ENCODE measurements at places on chromosomes 2 and 18.

DNA sequence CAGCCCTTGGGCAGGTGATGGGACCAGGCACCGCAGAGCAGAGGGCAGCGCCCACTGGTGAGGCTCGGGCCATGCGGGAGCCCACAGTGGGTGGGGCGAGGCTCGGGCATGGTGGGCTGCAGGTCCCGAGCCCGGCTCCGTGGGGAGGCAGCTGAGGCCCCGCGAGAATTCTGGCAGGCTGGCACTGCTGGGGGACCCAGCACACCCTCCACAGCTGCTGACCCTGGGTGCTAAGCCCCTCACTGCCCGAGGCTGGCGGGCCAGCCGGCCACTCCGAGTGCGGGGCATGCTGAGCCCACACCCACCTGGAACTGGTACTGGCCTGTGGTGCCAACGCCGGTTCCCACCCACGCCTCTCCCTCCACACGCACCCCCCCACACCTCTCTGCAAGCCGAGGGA, 29.7 kb upstream of the COL3A1 start:
- no peak for DNase-seq

DNA sequence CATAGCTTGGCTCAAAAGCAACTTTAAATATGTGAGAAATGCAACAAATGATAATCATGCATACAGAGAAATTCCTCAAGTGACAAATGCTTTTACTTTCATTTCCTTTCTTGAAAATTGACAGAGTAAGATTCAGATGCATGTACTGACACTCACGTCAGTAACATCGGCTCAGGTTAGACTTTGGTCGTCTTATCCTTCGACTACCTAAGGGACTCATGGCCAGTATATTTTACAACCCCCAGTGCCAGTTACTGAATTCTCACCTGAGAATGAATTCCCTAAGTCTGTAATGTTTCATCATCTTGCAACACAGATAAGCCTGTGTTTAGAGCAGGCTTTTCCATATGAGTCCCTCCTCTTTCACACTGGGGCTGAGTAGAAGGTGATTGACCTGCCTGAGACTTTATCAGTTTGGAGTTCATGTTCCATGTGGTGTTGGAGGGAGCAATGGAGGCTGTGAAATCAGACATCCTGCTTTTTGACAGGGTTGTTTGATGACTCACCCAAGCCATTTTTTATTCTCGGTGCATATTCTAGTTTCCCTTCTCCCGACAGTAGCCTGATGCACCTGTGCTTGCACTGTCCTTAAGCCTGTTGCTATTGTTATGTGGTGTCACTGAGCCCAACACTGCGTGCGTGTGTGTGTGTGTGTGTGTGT, 30.5 kb upstream of the ATP8B1 start:
- peak; percentile 30 for DNase-seq

DNA sequence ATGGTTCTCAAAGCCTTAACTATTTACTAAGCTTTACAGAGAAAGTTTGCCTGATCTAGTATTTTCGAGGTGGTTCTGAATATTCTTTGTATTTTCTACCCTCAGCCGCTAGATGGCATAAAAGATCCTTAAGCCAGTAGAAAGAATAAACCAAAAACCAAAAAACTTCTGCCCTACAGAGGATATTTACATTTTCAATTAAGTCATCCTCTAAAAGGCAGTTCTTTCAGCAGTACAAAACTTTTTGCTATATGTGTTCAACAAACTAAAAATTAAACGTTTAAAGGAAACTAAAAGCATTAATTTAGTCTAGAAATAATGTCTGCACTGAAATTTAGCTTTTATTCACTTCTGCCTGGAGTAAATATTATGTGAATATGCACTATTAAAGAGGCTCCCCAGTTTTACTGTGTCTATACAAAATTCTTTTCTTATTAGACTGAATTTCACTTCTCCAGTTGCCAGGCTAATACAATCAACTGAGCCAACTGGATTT, 297.5 kb downstream of the PIEZO2 start:
- no peak for DNase-seq

DNA sequence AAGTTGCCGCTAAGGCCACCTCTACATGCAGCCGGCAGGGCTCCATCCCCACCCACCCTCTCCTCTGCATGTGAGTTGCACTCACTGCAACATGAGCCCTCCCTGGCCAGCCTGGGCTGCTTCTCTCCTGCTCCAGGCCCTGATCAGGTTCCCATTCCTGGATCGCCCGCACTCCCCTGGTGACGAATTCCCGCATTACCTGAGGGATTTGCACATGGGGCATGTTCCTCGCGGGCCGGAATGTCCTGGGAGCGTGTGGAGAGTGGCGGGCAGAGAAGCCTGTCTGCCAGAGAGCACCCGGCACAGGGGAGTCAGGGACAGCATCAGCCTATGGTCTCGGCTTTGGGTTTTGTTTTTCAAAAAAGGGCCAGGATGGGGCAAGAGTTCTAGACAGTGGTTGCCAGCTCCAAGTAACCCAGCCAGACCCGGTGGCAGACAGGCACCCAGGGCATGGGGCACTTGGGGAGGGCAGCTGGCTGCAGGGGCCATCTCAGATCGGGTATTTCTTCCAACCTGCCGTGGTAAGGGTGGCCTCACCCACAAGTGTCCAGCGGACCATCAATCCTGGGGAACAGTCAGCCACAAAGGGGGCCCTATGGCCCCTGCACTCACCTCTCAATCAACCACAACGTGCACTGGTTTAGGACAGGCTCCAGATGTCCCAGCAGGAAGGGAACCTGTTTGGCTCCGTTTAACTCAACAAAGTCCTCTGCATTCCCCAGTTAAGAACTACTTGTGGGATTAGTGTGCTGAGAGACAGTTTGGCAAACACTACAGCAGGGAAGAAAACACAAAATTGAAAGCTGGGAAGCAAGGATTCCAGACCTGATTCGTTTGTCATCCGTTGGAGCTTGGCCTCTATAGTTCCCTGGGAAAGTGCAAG, 187.7 kb downstream of the SMAD7 start:
- no peak for DNase-seq

- DNase-seq = no peak
These were observed 2.4 kb downstream of the PELI1 start for GRCh38 chr2:64141674-64142405.

DNA sequence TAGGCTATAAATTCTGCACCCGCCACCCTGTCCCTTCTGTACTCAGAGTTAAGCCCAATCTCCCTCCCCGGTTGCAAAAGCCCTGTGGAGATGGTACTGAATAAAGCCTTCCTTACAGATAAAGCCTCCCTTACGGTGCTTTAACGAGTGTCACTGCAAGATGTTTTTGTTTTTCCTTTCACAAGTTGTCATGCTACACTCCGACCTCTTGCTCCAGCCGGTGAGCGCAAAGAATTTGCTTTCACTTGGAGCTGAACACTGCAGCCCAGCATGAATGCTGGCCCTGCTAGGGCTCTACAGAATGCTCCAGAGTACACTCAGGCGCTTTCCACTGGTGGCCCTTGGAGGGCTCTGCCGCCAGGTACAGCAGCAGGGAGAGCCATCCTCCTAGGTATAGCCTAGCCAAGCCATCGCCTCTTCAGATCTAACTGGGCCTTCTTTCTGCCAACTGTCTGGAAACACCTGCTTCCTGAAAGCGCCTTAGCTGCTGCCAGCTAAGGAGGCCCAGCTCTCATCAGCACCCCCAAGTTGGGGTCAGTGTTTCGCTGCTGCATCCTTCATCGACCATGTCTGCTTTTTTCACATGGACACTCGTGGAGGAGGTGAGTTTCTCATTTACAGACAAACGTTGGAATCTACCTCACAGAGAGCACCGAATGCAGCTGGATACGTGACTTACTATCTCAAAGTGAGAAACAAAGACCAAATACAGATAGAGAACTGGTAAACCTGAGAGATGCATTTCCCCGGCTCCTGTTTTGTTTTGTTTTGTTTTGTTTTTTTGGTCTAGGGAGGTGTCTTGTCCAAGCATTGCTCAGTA, 13.4 kb upstream of the CREG2 start:
- no peak for DNase-seq

- DNase-seq = no peak
These were observed 24.9 kb upstream of the ALPP start for GRCh38 chr2:232353660-232354059.

DNA sequence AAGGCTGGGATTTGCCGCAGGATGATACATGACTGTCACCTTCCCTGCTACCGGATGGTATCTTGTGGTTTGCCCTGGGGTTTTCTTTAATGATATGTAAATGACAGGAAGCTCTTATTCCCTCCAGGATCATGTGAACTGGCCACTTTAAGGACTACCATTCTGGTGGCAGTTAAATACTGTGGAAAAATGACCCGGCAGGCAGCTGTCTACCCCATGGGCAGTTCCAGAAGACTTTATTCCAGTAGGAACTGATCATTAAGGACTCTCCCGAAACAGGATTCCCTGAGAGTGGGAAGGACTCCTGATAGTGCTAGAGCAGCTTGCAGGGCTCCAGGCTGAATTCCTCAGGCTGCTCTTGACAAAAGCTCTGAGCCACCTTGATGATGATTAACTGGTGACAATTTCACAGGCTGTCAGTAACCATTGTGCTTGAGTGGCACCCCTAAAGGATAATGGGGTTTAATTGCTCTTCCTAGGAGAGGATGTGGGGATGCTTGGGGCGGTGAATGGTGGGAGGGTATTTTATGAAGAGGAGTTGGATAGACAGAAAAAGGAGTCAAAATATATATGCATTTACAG, 212.0 kb downstream of the CPS1 start:
- no peak for DNase-seq

GRCh38 chr2:240310645-240311044, 124.8 kb upstream of the GPC1 start:
- DNase-seq = no peak

- no peak for DNase-seq
These were observed 46.3 kb downstream of the CDC42EP3 start for GRCh38 chr2:37625156-37625555.

GRCh38 chr2:20300656-20301055, 50.0 kb downstream of the PUM2 start:
- DNase-seq = no peak

DNA sequence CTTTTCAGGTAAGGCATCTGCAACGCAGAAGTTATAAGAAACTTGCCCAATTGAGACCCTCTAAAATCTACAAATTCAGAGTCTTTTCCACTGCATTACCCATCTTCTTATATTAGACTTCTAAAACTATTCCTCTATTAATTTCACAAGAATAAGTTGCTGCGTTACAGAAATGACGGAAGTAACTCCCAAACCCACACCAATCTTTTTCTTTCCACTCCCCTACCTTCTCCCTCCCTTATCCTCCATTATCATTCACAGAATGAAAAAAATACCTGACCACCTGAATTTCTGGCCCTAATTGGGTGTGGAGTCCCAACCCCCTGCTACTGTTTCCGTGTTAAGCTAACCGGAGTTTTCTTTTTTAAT, 689 bp downstream of the RPRD1A start:
- no peak for DNase-seq

DNA sequence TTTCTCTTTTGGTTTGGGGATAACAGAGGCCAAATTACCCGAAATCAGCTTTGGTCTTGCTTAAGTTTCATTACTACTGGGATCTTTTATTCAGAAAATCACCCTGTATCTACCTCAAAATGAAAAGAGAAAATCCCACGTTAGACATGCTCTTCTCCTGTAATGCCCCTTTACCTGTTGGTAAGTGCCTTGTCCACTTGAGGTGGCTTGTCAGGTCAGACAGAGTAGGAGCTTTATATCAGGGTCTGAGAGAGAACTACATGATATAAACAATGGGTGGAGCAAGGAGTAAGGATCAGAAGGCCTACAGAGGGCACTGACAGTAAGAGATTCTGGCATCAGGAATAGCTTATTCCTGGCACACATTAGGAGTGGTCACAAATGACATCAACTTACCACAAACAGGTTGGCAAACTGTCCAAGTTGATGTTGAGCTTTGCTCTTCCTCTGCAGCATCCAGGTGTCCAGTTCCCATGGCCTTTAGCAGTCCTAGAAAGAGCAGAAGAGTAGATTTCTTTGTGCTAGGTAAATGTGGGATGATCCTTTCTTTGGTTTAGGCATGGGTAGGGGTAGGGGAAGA, at the start of gene REG1B:
REG1B (minus strand) TSS at position 209 of the 580 bp plus-strand sequence. CDS start 381 bp downstream, outside the sequence.
- no peak for DNase-seq

DNA sequence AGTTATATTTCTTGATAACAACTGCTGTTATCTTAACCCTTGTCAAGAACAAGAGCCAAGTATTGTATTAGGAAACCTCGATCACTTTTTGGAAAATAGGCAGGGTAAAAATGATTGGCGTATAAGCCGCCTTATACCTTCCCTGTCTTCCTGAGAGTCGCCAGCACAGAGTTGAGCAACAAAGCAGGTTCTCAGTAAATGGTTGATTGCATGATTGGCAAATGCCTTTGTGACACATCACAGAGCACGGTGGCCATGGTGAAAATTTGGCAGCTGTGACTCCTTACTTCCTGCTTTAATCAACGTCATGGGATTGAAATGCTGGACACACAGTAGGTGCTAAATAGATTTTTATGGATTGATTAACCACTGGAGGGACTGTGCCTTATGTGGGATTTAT, 3.9 kb upstream of the KLHL29 start:
- DNase-seq = no peak

DNA sequence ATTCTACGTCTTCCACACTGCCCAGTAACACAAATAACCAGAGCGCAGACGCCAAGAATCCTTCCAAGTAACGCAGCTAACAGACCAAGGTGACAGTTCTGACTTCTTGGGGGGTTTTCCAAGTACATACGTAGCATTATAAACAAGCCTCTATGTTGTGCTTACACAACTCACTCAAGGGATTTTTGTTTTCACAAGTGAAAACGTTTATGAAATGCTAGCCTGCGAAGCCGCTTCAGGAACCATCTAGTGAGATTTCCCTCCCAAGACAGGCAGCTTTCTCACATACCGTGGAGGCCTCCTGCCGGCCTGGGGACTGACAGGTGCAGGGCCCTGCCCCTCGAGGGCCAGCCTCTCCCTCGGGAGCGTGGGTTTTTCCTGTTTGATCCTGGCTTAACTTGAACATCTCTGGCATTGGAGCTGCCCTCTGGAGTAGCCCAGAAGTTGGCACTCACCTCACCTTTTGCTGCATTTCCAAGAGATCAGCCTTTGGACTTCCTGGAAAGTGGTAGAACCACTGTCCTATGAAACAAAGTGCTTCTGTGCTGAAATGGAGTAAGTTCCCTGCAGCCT, 151.1 kb downstream of the MBP start:
- DNase-seq = no peak

GRCh38 chr2:95389245-95390119, 13.0 kb upstream of the FAHD2A start:
- peak; percentile 52 for DNase-seq

Measured in stimulated activated CD4-positive, alpha-beta T cell treated with anti-CD3 and anti-CD28 coated beads, Interleukin-2, amount 100 ng/mL, for 24 hours (primary cell).